ENCODE measurements at places on chromosomes 3 and 15.

DNA sequence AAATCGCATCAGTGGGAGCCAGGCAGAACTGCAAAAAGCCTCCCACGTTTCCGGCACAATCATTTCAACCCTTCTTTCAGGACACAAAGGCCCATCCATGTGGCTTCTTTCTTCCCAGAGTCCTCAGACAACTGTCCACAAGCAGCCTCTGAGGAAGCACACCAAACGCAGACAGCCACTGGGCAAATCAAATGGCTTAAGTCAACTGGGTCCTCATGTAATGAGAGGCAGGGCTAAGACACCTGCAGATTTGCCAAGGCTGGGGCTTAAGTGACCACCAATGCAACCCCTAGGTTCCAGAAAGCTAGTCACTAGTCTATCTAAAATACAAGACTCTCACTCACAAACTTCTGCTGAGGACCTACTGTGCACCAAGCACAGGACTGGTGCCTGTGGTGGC is 8.0 kb downstream of the OSBPL10 start:
- DNase-seq, result no peak

GRCh38 chr3:55500555-55501330 is 13.6 kb upstream of the WNT5A start:
- DNase-seq, result no peak

DNA sequence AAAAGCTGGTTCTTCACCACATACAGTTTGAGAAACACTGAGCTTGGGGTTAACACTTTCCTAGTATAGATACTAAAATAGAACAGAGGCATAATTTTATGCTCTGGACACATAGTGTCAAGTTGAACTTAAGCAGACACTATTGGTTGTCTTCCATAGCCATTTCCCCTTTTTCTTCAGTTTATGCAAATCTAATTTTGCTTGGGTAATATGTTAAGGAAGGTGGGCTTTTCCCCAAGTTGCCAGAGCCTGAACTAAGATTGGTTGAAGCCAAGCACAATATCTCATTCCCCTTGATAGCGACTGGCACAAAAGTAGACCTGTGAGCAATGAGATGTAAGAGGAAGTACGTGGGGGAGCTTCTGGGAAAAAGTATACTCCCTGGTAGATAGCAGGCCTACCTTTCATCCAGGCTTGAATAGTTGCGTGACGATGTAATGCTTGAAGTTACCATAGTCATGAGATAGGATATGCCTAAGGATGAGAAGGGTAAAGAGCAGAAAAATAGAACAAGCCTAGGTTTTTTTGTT is 4.5 kb upstream of the POPDC2 start:
- no peak for DNase-seq

GRCh38 chr3:42520336-42520735 is 17.9 kb downstream of the VIPR1 start:
- no peak for DNase-seq

- DNase-seq, result no peak
Measured at GRCh38 chr3:32335365-32336112, 56.1 kb upstream of the CMTM7 start.

DNA sequence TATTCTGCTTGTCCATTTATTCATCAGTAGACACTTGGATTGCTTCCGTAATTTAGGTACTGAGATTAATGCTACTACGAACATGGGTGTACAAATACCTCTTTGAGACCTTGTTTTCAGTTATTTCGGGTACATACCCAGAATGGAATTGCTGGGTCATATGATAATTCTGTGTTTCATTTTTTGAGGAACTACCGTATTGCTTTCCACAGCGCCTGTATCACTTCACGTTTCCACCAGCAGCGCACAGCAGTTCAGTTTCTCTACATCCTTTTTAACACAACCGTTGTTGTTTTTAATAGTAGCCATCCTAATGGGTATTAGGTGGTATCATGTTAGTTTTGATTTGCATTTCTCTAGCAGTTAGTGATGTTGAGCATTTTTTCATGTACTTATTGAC is 9.5 kb downstream of the PAK2 start:
- no peak for DNase-seq

- no peak for DNase-seq
Measured at GRCh38 chr3:172410702-172411477, 37.4 kb downstream of the GHSR start.

GRCh38 chr3:49607105-49607591 is 52.9 kb downstream of the BSN start:
- no peak for DNase-seq

DNA sequence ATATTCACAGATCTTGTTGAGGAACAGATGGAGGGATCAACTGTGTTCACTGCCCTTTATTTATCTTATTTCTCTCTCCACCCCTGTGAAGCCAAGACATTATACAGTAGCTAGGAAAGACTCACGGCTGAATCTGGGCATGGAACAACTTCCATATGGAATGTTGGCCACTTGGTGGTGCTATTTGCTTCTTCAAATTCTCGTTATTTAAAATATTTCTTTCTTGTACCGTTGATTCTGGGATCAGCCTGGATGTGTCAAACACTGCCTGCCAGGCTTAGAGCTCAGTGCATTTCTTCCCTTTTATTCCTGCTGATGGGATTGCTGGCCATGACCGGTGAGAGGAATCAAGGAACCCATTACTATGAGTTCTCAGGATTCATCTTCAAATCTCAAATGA is 17.5 kb upstream of the GASK1A start:
- no peak for DNase-seq

- no peak for DNase-seq
Measured at GRCh38 chr3:156620260-156620659, 54.1 kb upstream of the TIPARP start.

- peak; percentile 70 for DNase-seq
Measured at GRCh38 chr15:68650901-68651709, 72.3 kb downstream of the CORO2B start.

GRCh38 chr15:48766196-48766595 is 44.7 kb downstream of the CEP152 start:
- DNase-seq, result no peak

- DNase-seq, result no peak
Measured at GRCh38 chr3:111725706-111726105, 130.6 kb upstream of the ZBED2 start.

GRCh38 chr3:11829416-11829815 is 17.3 kb downstream of the TAMM41 start:
- no peak for DNase-seq

GRCh38 chr15:33360886-33361285 is 50.1 kb downstream of the RYR3 start:
- DNase-seq, result no peak

DNA sequence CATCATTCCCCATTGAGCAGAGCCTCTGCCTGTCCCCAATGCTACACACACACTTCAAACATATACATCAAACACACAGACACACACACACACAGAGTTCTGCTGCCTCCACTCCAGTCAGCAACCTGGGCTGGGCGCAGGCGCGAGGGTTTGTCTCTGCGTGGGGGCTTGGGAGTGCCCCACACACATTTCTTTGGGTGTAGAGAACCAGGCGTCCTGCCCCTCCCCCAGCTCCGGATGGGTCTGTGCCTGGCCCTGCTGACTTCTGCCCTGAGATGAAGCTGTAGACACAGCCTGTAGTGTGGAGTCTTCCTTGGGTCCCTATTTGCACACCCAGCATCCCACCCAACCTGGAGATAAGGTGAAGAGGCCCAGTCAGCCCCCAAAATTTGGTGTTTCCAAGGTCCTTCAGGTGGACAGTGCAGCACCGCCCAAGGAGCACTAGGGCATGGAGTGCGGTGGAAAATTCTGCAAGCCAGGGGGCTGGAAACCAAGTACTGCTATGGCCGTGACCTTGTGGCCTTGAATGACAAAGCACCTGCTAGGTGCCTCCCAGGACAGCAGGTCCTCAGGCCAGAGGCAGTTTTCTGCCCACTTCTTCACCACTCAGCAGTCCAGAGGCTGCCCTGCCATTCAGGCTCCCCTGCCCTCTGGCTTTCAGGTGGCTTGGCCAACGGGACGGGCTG is 26.8 kb downstream of the FBXW12 start:
- DNase-seq, result no peak

DNA sequence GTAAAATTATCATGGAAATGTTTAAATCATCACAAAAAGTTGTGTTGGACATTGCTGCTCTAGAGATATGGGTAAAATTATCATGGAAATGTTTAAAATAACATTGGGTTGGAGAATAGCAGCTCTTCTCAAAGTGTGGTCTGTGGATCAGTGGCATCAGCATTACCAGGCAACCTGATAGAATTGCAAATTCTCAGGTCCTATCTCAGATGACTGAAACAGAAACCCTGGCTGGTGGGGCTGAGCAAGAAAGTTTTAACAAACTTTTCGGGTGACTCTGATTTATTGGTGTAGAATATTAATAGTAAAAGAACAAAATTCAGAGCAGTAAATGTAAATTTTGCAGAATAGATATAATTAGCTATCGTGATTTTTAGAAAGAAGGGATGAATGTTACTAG is 28.9 kb downstream of the NXPE3 start:
- no peak for DNase-seq

DNA sequence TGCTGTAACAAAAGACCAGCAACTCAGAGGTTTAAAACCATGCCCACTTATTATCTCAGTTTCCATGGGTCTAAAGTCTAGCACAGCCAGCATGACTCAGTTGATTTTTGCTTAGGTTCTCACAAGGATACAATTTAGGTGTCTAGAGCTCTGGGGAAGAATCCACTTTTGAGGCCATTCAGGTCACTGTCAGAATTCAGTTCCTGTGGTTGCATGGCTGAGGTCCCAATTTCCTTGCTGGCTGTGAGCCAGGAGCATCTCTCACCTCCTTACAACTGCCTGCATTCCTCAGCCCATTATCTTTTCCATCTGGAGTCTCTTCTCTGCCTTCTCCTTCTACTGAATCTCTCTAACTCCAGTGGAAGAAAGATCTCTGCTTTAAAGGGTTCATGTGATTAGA is 240.5 kb upstream of the CFAP20DC start:
- DNase-seq, result no peak

- no peak for DNase-seq
Measured at GRCh38 chr3:131107637-131108433, 81.2 kb downstream of the NEK11 start.

- no peak for DNase-seq
Measured at GRCh38 chr3:81249540-81250029, 511.9 kb downstream of the GBE1 start.

GRCh38 chr3:195863121-195864061 is 45.0 kb downstream of the TNK2 start:
- peak; percentile 80 for DNase-seq

- DNase-seq, result no peak
Measured at GRCh38 chr15:75171408-75171807, 30.3 kb upstream of the C15orf39 start.

- DNase-seq, result no peak
Measured at GRCh38 chr3:158859362-158859761, 57.5 kb downstream of the MFSD1 start.

DNA sequence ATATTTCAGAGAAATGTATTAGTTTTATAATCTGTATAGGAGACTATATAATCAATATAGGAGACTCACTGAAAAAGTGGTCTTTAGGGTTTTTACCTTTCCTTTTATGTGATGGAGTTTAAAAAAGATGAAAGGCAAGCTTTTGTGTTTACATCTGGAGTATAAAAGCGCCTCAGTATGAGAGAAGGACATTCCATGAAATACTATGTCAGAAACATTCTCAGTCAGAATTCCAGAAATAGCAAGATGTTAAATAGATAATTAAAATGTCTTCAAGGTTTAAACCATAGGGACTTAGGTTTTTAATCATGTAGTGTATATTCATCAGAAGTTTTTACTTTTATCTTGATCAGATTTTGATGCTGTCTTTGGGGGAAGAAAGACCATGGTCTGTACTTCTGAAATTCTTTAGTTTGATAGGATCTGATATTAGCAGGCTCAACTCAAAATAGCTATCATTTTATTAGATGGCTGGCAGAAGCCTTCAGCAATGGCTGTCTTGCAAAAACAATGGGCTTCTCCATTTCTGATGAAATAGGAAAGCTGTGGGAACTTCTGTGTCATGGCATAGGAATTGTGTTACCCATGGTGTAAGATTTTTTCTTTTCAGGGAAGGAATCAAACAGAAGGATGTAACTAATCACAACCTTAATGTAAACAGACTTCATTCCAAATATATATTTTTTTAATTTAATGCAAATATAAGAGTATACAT is 209.6 kb upstream of the PLSCR5 start:
- no peak for DNase-seq

- DNase-seq, result no peak
Measured at GRCh38 chr3:126938520-126939337, 44.2 kb upstream of the PLXNA1 start.

DNA sequence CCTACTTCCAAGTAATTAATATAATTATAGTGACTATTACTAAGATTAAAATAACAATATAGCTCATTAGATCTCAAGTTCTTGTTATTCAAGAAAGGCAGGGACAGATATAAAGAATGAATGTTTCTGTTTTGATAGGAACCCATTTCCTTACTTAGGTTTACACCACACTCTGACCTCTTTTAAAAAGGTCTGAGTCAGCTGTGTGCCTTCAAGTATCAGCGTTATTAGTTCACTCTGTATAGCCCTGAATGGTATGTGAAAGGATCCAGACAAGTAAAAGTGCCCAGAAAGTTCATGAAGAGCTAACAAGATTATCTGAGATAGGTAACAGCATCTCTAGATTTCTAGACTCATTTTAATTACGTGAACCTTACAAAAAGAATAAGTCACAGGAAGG is 28.9 kb downstream of the PDCD10 start:
- DNase-seq, result no peak

GRCh38 chr15:84099181-84099580 is 136.4 kb upstream of the GOLGA6L4 start:
- DNase-seq, result no peak

GRCh38 chr3:79810092-79810491 is 42.3 kb upstream of the ROBO1 start:
- DNase-seq, result no peak

- no peak for DNase-seq
Measured at GRCh38 chr3:176155012-176155411, 1042.3 kb downstream of the TBL1XR1 start.

DNA sequence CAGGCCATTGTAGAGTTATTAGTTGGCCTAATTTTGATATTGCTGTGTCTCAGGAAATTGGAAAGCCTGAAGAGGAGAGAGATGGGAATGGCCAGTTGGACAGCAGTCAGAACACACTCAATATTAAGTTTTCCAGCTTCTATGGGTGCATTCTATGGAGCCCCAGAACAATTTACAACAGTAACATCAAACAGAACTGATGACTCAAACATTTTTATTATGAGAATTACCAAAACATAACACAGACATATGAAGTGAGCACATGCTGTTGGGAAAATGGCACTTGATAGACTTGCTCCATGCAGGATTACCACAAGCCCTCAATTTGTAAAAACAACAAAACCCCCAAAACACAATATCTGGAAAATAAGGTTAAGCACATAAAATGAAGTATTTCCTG is 104.3 kb downstream of the GADL1 start:
- DNase-seq, result no peak

GRCh38 chr3:191138937-191139336 is 60.1 kb upstream of the OSTN start:
- DNase-seq, result no peak

DNA sequence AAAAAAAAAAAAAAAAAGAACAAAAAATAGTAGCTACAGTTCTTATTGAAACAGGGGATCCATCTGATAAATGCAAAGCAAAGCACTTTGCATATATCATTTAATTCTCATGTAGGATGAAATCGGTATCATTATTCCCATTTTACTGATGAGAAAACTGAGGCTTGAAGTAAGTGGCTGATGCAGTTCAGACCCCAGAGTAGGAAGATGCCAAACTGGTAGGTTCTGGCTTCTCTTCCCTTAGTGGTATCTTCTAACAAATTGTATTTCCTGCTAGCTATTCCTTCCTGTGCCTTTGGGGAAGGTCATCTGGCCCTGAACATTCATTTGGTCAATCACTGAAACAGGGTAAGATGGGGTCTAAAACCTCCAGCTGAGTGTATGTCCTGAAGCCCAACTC is 21.9 kb downstream of the PIF1 start:
- DNase-seq, result no peak

GRCh38 chr3:31922962-31923361 is 58.1 kb downstream of the OSBPL10 start:
- no peak for DNase-seq

Data from activated T-cell treated with anti-CD3 and anti-CD28 coated beads, Interleukin-2, amount 50 U/mL, for 24 hours (primary cell).